Activated T-helper 1 cell treated with anti-CD3 and anti-CD28 coated beads, Interleukin-2, amount 50 U/mL, for 16 hours (primary cell): ENCODE measurements at places on chromosomes 3 and 15.
A peak's percentile ranks its signal among the peaks of the same experiment; 100 is the strongest.

- DNase-seq, result no peak
These were observed 444.0 kb downstream of the MFSD1 start for GRCh38 chr3:159245871-159246270.

DNA sequence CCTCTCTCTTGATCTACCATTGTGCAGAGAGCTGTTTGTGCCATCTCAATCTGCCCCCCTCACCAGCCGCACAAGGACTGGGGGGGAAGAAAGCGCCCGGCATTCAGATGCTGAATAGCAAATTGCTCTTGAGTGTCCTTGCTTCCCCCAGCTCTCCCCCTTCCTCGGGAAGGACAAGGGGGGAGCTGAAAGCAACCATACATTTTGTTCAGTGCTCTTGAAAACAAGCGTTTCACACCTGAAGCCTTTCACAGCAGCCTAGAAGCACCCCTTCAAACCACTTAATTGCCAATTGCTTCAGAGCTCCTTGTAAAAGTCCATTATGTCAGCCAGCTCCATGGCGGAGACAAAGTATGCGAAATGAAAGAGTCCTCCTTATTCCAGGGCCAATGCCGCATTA lies 540.1 kb downstream of the NR2F2 start:
- DNase-seq, result no peak

GRCh38 chr3:172040078-172040980 lies 951 bp downstream of the FNDC3B start:
- peak; percentile 30 for DNase-seq

DNA sequence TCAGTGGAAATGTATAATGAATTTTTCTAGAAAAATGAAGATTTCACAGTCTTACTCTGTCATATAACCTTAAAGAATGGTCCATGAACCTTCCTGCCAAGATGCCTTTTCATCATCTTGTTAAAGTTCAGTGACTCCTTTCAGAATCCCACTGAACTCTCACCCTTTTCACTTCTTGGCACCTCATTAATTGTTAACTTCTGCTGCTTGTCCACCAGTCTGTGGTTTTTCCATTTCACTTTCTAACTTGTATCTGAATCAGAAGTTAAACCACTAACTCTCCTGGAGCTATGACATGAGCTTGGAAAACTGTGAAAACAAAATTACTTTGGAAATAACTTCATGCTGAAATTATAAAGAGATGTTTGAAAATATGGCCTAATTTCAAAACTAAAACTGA lies 281.2 kb upstream of the ALCAM start:
- no peak for DNase-seq

GRCh38 chr3:17969985-17970568 lies 227.6 kb upstream of the TBC1D5 start:
- no peak for DNase-seq

- no peak for DNase-seq
These were observed 352.0 kb downstream of the GAP43 start for GRCh38 chr3:115975353-115975752.

DNA sequence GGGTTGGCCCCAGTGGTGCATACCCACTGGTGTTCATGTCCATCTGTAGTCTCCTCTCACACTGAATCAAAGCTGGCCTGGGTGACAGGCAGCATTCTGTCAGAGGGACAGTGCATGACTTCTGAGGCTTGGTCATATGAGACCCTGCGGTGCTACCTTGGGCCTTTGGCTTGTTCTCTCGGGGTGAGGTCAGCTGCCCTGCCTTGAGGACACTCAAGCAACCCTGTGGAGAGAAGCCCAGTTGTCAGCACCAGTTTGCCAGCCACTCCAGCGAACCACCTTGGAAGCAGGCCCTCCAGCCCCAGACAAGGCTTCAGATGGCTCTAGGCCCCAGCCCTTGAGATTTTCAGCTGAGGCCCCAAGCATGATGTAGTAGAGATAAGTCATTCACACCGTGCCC lies 16.9 kb upstream of the RAB7A start:
- DNase-seq, result no peak

GRCh38 chr3:18531662-18532061 lies 106.5 kb upstream of the SATB1 start:
- DNase-seq, result no peak

DNA sequence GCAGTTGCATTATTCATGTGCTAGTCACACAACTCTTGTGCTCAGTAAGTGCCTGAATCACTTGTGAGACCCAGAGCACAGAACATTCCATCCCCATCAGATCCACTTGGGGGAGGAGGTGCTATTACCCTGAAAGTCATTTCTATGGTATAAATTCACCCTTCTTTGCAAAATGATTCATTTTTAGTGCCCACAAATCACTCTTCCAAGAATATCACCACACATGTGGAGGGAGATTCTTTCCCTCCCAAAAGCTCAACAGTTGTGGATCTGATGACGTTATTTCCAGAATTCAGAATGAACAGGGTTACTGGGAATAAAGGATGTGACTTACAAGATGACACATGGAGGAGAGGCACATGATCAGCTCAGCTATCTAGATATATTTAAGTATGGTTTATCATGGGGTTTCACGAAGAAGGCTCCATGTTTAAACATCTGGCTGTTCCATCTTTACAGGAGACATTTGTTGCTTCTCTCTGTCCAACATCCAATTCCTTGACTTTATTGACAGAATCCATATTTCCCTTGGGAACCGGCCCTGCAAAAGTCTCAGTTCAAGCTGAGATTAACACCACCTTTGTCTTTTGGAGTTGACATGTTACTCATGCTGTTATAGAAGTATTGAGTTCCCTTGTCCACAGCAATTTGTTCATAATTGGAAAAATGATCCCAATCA lies 214.2 kb upstream of the PROK2 start:
- no peak for DNase-seq

- DNase-seq, result no peak
These were observed 103.0 kb downstream of the GBE1 start for GRCh38 chr3:81658322-81658997.

- DNase-seq, result no peak
These were observed 72.9 kb downstream of the BLM start for GRCh38 chr15:90790057-90790456.

DNA sequence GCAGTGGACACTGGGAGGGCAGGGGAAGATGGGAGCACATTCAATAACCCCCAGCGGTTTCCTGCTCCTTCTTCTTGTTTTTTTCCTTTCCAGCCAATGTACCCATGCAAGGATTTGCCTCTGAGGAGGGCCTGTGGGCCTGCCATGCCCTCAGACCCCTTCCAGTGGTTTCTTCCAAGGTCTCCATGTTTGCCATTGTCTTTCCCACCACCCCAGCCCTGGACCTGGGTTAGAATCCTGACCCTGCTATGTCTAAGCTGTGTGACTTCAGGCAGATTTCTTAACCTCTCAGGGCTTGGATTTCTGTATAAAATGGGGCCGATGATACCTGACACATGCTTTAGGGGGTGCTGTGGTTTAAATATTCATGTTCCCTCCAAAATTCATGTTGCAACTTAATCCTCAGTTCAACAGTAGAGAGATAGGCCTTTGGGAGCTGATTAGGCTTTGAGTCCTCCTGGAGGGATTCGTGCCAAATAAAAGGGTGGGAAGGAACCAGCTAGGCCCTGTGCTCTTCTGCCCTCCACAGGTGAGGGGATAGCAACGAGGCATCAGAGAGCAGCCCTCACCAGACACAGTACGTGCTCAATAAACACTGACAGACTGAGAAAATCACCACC lies 46.3 kb upstream of the FLNB start:
- no peak for DNase-seq

- no peak for DNase-seq
These were observed 24.1 kb downstream of the POPDC2 start for GRCh38 chr3:119636249-119636648.

DNA sequence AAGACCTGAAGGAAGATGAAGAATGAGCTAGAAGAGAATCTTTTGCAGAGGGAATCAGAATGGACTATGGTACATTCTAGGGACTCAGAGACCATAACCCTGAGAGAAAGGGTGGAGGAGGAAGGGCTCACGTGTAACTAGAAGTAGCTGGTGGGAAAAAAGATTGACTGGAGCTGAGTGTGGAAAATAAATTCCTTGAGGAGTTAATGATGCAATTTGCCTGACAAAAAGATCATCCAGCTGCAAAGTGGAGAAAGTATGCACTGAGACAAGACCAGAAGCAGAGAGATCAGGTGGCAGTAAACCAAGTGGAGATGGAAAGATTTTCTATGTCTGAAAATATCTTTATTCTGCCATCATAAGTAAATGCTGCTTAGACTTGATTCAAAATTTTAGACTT lies 52.9 kb upstream of the TBL1XR1 start:
- DNase-seq, result no peak

GRCh38 chr3:151384741-151385174 lies at the start of gene P2RY12:
P2RY12 (minus strand) TSS chr3:151384753; CDS start chr3:151338845, 45,908 bp downstream.
- no peak for DNase-seq

- no peak for DNase-seq
These were observed 69.1 kb downstream of the KBTBD8 start for GRCh38 chr3:67067251-67067650.

DNA sequence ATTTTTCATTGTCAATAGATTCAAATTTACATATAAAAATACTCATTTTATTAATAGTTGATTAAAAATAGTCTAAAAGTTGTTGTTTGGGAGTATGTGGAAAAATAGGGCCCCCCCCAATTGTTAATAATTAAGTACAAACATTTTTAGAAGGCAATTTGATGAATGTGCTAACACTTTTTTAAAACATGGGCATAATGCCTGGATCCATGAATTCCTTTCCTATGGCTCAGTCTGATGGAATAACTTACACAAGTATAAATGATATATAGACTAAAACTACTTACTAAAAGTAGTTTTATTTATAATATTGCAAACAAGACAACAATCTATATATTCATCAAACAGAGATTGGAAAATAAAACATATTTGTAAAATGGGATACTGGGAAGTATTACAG lies 247.2 kb upstream of the LRRN1 start:
- DNase-seq, result no peak

DNA sequence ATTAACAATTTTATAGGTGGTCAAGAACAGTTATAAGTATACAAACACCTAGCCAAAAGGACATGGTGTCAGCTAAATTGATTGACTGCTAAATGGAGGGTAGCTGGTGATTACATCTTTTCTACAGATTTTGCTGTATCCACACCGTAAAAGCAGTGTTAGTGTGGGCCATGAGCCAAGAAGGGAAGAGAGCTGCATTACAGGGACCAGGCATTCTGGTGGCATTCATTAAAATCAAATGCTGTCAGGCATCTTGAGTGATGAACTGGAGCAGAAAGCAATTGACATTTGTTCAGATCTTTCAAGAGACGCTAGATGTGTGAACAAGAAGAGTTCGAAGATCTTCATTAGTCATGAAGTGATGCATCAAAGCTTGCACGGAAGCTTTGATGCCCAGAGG lies 177.9 kb downstream of the ARPP21 start:
- no peak for DNase-seq

- DNase-seq, result no peak
These were observed 29.3 kb upstream of the TRAK1 start for GRCh38 chr3:42061713-42062380.

GRCh38 chr3:195208183-195208582 lies 62.8 kb downstream of the XXYLT1 start:
- DNase-seq, result no peak

GRCh38 chr3:127121885-127122284 lies 71.0 kb upstream of the PRR23E start:
- DNase-seq, result no peak

DNA sequence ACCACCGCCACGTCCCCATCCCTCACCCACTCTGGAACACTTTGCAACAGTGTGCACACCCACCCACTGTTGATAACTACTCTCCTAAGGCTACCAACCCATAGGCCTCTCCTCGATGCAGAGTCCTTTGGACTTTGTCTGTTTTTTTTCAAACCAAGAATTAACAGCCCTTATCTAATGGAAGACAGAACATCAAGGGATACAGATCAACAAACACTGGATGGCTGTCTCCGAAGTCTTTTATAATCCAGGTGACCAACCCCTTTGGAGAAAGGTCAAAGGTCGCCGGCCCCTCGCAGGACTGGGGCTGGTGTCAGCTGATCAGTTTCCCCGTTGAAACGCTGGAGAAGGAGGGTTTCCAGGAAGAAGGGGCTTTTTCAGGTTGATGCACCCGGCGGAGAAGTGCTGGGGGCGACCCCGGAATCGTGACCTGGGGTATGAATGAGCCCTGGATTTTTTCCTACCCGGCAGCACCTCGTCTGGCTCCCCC lies 532 bp downstream of the B4GALT4 start:
- DNase-seq, result no peak

- DNase-seq, result no peak
These were observed 101.4 kb upstream of the TRPM1 start for GRCh38 chr15:31202953-31203352.

DNA sequence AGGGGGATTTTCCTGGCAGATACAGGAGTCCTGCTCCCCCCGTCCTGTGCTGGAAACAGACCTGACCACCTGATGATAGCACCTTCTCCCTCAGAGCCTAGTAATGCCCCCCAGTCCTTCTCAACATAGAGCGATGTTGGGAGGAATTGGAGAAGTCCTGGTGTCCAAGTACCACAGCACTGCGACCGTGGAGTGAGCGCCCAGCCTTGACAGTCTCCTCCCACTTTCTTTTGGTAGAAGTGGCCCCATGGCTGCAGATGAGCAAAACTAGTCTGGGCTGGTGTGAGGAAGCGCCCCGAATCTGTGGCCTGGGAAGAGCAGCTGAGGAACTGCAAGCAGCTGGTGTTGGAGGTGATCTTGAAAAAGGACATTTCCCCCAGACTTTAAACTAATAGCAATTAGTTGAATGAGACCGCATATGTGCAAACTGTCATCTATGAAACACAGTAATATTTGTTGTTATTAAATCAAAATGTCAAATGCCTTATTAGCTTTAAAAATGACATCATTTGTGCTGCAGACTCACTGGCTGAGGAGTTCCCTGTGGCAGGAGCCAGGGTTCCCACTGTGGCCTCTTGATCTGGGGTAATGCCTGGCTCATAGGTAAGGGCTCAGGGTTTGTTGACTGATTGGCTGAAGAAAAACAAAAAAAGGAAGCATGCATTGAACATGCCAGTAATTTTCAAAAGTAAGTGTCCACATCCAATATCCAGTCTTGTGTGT lies 121.8 kb downstream of the CACNA2D3 start:
- no peak for DNase-seq

- no peak for DNase-seq
These were observed 141.5 kb upstream of the ADAMTS9 start for GRCh38 chr3:64829331-64829730.

DNA sequence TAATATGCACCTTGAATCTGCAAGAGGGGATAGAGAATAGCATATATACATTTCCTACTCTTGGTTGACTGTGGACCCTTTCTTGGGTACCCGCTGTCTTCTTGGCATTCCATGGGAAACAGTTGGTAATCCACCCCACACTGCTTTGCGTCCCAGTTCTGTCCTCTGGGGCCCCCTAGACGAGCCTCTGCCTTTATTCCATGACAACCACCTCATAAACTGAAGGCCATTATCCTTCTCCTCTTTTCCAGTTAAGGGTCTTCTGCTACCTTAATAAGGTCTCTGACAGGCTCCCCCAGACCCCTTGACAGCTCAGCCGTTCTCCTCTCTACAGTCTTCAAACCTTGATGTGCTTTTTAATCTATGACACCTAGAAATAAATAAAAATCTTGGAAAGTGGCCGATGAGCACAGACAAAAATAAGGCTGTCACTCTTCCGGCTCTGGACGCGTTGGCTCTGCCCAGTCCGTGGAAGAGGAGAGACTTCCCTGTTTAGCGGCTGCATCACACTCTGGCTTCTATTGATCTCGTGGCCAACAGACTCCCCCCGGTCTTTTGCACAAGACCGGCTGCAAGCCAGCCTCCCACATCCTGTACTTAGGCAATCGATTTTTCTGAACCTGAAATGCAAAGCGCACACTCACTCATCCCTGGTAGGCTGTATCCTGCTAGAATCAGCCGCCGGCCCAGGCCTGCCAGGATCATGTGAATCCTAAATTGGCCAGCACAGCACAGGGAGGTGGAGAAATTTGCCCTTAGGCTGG lies 251.0 kb upstream of the TLE3 start:
- no peak for DNase-seq

GRCh38 chr3:34200576-34200975 lies 402.1 kb downstream of the PDCD6IP start:
- DNase-seq, result no peak
